ENCODE measurements at places on chromosomes 11 and 22.
A peak's percentile ranks its signal among the peaks of the same experiment; 100 is the strongest.

DNA sequence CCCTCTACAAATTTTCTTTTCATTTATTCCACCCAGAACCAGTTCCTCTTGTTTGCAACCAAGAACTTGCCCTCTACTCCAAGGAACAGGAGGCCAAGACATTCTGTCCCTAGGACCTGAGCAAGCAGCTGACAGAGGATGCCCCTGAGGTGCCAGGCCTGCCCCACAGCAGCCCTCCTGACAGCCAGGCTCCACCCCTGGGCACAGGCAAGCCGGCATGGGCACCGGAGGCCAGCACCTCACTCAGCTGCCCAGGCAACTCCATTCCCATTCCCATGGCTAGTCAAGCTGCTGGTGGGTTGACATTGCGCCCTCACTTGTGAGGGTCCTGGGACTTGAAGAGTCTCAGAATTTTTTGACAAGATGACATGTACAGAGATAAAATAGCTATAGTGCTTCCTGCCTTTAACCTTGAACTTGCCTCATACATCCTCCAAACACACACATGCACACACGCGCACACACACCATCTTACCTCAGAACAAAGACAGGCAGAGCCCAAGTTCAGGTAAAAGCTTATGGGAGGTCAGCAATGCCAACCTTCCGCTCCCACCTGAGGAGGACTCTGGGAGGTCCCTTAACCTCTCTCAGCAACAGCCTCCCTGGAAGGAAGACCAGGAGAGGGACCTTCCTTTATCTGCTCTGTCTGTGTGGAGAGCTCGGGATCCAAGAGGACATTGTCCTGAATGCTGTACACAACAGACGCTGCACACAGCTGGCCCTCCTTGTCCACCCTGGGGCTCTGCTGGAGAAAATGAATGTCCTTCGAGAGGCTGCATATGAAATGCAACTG, 620.9 kb upstream of the CADM1 start:
- DNase-seq = no peak

DNA sequence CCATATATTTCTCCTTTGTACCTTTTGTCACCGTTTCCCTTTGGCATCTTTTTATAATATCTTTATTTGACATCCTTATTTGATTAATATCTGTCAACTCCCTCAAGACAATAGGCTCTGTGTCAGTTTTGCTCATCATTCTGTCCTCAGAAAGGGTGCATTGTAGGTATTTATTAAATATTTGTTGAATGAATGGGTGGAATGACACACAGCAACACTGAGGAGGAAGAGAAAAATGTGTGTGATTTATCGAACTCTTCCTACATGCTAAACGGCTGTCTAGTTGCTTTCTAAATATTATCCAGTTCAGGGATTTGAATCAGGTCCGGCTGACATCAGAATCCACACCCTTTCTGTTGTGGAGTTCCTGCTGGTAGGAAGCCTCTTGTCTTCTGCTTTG, 98.2 kb downstream of the NAV2 start:
- DNase-seq = no peak

- no peak for DNase-seq
Measured at GRCh38 chr11:46330563-46331281, 16.5 kb upstream of the DGKZ start.

- peak; percentile 37 for DNase-seq
Measured at GRCh38 chr22:38733329-38733723, 22.5 kb downstream of the SUN2 start.

- DNase-seq = no peak
Measured at GRCh38 chr22:31160328-31160978, 471 bp downstream of the RNF185 start.

DNA sequence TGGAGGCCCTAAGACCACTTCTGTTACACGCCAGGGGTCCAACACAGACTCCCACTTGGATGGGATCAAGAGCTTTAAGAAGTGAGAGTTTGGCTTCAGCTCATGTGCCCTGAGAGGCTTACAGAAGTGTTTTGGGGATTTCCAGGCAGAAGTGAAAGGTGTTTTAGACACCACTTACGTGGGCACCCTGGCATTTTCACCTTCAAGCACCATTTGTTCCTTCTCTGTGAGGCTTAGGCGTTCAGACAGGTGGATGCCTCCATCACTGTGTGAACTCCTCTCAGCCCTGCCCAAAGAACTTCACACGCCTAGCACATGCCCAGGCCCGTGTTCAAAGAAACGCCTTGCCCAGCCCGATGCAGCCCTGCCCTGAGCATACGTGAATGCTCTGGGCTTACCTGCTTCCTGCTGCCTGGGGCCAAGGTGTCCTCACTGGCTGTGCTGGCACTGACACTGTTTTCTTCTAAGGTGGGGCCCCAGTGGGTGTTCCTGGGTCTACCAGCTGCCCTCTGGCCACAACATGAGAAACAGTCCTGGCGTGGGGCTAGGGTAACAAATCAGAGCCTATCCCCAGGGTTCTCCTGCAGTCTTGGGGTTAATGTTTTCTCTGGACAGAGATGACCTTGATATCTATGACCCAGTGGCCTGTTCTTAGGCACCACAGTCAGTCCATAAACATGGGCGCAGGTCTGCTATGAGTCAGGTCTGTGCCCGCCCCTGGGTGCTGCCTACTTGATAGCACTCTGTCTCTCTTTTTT, 34.0 kb downstream of the AMPD3 start:
- no peak for DNase-seq

- DNase-seq = no peak
Measured at GRCh38 chr11:92595052-92595451, 370.4 kb downstream of the FAT3 start.

DNA sequence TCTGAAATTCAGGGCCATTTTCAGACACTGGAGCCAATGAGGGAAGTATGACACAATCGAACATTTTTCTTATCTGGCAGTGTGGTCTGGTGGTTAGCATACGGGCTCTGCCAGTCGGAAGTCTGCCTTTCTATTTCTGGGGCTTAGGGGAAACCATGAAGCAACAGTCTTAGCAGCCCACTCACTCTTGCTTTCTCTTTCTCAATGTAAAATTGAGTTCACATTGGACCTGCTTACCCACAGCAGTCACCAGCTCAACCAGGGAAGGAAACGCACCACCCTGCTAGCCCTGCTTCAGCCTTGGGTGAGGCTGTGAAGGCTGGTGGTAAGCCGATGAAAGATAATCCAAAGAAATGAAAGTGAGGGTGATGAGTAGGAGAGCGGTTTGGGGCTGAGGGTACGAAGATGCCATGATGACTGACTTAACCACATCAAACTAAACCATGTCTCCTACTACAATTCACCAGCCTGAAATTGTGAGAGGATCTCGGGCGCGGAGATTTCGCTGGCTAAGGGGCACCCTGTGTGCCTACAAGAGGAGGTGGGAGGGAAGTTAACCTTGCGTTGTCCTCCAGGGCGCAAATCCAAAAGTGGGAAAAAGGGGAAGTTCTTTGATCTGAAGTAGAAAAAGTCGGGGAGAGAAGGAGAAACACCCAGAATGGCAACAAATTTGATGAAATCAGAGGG, 2.0 kb upstream of the LMO2 start:
- DNase-seq = no peak

DNA sequence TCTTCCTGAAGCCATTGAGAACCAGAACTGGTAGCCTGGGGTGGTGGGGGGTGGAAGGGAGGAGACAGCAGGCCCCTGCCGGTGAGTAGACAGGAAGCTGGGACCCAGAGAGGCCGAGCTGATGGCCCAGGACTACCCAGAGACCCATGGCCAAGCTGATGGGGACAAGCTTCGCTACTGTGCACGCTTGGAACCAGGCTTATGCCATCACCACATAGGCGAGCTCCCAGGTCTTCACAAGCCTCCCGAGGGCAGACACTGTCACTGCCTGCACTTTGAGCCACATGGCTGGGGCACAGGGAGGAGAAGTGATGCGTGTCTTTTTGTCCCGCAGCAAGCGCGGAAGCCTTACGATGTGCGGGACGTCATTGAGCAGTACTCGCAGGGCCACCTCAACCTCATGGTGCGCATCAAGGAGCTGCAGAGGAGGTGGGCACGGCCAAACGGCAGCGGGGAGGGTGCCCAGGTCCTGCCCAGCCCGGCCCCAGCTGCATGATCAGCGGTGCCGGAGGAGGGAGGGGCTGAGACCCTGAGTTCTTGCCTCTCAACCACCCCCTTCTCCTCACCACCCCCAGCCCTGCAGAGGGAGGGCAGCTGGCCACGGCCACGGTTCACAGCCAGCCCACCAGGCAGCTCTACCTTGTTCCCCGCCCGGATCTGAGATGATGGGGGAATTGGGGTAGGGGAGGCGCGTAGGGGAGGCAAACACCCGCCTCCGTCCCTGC, 76.0 kb upstream of the KCNQ1OT1 start:
- DNase-seq = peak; percentile 6

DNA sequence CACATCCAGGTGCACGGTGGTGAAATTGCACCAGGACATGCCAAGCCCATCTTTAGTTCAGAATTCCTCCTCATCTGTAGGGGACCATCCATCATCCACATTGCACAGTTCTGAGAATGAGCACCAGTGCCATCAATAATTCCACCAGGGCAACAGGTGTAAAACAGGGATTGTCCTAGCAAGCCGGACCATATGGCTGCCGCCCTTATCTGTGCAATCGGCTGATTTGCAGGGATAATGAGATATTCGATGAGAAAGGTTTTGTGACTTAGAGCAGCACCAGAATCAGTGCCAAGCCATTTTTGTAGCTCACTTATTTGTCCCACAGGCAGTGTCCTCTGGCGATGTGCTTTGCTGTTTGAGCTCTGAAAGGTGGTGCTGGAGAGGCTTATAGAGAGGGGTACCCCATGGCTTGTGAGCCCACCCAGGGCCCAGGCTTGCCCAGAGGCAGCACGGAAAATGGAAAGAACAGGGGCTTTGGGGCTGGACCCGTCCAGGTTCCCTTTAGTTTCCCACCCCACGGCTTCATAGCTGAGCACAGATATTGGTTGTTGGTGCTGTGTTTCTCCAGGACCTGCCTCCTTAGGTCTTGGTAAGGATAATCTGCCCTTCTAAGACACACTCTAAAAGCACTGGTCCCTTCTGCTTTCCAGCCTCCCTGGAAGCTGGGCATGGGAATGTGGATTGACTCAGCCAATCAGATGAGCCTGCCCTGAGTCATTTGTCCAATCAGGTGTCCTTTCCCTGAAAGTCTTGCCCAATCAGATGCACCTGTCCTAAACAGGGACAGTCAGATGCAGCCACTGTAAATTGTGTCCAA, 84.0 kb upstream of the SHANK2 start:
- DNase-seq = no peak

DNA sequence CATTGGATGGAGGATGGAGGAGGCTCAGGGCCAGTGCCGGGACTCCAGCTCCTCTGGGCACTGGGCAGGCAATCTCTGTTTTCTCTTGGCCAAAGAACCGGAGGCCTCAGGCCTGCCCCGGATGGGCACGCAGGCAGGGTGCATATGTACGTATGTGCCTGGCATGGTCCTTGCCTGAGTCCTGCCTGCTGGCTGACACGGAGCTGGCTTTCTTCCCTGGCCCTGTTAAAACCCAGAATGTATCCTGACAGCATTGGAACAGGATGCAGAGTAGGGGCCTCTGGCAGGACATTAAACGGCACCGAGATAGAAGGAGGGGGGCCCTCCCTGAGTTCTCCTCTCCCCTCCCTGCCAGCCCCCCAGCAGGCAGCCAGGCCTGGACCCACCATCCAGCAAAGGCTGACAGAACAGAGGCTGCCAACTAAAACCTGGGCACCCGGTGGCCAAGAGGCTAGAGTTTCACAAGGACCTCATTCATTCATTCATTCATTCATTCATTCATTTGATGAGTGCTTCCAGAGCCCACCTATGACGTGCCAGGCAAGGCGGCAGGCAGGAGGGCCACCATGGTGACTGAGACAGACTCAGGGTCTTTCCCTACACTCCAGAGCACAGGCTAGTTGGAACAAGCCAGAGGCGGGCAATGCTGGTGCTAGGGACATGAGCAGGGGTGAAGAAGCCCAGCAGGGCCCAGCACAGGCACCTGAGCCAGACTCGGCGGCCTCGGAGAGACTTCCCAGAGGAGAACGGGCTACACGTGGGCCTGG, 28.8 kb downstream of the FLRT1 start:
- DNase-seq = no peak

- DNase-seq = no peak
Measured at GRCh38 chr11:23124996-23125395, 264.7 kb upstream of the CCDC179 start.

- no peak for DNase-seq
Measured at GRCh38 chr22:44870021-44870420, 117.6 kb downstream of the ARHGAP8 start.

DNA sequence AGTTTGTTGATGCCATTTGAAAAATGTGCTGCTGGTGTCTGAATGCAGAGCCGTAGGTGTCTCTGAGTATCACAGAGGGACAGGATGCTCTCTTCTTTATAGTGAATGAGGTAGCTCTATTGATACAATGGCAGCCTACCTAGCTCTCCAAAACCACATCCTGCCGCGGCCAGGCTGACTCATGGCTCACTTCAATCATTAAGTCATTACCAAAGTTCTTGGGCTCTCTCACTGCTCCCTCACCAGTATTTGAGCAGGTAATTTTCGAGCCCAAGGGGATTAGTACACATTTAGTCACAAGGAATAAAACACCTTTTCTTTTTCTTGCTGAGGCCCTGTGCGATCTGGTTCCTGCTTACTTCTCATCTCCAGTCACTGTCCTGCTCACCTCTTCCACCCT, 509.0 kb upstream of the LARGE1 start:
- DNase-seq = no peak

DNA sequence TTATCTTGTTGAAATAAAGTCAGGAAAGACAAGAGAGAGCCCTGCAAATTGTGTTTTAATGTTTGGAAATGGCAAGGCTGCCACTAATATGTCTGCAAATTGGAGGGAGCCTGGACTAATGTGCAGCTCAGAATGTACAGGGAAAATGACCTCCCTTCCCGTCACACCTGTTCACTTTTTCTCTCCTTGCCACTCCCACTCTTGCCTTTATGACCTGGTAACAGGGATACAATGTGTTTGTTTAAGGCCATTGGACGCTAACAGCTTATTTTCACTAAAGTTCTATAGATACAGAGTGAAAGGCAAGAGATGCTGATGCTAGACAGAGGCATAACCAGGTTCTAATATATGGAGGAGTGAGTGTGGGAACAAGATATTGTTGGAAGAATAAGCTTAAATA, 203.9 kb downstream of the RAB38 start:
- DNase-seq = no peak

DNA sequence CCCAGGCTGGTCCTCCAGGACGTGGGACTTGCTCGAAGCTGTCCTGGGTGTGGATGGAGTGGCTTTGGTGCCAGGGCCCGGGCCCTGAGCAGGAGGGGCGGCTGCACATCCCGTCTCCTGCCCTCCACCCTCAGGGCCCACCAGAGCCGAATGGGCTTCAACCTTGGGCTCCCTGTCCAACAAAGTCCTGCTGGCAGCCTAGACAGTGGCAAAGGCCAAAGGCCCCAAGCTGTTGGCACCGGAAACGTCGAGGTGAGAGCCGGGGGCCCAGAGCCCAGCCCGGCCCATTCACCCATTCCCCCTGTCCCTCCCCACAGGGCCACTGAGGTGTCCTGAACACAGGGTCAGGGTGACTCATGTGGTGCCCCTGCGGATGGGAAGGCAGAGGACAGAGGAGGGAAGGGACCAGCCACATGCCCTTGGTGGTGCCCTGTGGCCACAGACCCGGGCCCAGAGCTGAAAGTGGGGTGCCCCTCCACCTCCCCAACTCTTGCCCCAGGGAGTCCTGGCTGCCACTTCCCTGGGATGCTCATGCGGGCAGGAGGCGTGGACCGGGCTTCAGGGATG, 9.1 kb downstream of the TSPAN32 start:
- no peak for DNase-seq

Data from progenitor cell of endocrine pancreas (in vitro differentiated cells).